ENCODE measurements at places on chromosomes 1 and 21.
A peak's percentile ranks its signal among the peaks of the same experiment; 100 is the strongest.

DNA sequence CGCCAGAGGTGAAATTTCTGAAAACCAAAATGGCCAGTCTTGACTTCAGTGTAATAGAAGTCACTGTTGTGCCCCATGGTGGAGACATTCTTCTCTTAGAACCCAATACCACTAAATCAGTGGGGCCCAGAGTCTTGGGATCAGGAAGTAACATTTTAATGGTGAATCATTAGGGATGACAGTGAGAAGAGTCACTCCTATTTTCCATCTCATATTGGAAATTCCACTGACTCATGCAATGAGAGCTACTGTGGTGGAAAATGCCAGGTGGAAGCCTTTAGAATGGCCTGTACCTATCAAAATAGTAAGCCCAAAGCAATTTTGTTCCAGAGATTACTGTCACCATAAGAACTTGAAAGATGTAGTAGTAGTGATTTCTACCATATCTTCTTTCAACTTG is 20.6 kb upstream of the PPM1J start:
- no peak for DNase-seq

DNA sequence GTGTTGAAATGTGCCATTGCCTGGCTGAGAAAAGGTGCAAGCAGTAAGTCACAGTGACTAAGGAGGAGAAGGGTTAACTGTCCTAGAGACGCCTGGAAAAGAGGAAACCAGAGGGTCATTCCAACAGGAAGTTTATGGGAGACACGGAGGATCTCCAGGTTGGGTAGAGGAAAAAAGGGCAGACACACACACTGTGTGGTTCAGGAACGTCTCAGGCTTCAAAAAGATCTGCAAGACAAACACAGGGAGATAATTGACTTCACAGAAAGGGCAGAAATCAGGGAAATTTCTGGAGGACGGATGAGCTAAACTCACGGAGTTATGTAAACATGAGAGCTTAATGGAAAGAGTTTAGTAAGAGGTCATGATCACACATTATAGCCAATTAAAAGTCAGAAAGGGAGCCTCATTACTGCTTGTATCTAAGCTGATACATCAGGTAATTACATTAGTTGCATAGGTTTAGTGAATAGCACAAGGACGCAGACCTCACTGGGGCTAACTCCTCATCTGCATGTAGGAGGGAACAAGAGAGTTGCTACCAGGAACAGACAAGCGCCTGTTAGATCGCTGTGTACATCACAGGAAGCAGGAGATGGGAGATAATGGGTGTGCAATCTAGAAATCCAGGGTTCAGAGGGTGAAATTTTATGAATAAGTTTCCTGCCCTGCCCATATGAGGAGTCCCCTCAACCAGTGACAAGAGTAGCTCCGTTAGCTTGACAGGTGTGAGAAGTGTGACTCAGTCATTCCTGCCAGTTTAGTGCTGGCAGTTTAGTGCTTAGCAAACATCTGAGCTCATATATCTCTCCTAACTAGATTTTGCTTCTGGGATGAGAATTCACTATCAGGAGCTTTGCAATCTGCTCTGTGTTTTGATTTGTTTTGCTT is 96.6 kb upstream of the TNR start:
- no peak for DNase-seq

DNA sequence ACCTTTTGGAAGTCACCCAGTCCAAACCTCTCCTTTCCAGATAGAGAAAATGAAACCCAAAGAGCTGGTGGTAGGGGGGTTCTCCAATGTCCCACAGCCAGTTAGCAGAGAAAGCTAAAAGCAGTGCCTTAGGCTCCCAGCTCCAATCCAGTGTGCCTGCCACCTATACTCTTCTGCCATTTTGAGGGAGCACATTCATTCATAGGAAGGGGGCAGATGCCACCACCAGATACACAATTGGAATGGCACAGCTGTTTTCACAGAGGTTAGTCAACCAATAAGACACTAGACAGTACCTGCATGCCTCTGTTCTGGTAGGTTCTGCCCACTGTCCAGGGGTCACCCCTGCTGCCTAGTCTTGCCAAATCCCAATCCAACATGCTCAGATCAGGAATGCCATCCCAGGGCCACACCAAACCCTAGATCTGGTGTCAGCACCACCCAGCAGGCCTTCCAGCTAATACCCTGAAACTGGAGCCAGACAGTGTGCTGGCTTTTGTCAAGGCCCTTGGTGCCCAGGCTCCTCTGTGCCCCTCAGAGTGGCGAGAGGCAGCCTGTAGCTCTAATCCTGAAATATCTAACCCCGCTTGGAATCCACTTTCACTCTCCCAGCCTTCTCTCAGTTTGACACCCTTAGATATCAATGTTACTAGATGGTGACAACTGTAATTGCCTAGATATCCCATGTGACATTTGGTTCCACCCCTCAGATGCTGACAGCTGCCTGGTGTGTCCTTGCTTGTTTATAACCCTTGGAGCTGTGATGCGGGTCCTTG is 178.6 kb downstream of the TGFBR3 start:
- DNase-seq: no peak

DNA sequence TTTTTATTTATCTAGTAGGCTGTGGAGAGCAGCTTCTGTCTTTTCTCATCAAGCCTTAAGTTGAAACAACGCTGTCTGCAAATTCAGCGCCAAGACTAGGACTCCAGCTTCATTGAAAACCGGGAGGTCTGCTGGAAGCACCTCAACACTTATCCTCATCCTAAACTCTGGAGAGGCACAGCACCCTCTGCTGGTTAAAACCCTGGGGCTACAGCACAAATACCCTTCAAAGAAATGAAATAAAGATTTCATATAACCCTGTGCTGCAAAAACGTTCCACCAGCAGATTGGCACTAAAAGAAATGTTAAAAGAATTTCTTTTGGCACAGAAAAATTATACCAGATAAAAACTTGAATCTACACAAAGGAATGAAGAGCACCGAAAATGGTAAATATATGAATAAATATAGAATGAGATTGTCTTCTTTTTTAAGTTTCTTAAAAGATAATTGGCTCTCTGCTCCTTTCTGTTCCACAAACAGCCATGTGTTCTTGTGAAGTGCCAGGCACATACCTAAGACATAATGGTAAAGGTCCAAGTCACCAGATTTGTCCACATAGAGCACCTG is 227.7 kb upstream of the SAMSN1 start:
- peak; percentile 68 for DNase-seq

- peak; percentile 47 for DNase-seq
These were observed 209.7 kb downstream of the PATJ start for GRCh38 chr1:61951731-61952580.

GRCh38 chr1:93681101-93681988 is at the start of gene BCAR3:
BCAR3 (minus strand) TSS chr1:93681837; CDS start chr1:93674930, 6,907 bp downstream.
- DNase-seq: peak; percentile 85

DNA sequence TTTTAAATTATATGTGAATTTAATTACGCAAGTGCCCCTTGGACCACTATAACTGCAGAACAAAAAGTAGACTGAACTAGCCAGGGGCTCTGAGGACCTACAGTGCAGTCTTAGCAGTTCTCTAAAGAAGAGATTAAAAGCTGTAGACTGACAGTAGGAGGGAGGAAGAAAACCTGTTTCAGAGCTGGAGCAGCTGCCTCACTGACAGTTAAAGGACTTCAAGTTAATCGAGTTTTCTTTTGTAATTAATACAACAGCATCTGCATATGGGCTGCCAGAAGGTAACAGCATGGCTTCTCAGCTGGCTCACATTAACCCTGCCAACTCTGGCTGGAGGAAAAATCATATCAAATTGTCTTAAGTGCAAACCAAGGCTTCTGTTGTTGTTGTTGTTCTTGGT is 19.9 kb downstream of the DSTYK start:
- DNase-seq: peak; percentile 39

DNA sequence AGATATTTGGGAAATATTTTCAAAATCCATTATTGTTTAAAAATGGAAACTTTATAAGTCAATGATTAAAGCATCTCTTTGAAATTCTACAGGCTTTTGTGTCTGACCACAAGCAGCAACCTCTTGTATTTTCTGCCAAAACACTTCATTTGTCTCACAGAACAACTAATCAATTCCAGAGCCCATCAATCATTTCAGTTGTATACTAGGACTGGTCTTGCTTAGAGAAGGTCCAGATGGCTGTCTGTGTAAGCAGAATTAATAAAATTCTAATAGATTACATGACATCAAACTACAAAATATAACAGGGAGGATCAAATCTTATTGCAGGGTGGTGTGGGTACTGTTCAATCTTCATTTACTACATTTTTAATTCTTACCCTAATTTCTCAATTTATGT is 76.4 kb downstream of the ACBD6 start:
- DNase-seq: no peak

GRCh38 chr21:42837421-42838211 is 41.7 kb downstream of the WDR4 start:
- no peak for DNase-seq

- DNase-seq: no peak
These were observed 199.2 kb downstream of the HLX start for GRCh38 chr1:221078260-221078965.

DNA sequence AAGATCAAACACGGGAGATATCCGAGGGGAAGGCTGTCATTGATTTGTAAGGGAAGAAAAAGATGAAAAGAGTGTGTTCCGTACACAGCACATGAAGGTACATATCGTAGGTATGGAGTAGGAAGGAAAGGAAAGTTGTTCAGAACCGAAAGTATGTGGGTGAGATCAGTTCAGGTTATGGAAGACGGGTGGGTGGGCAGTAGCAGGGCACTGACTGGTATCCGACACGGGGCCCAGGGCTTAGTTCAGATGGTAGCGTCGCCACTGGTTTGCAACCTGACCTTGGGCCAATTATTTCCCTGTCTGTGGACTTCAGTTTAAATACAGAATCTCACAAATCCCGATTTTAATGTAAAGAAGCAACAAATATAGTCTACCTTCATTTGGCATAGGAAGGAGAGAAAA is 27.8 kb upstream of the A3GALT2 start:
- DNase-seq: no peak

DNA sequence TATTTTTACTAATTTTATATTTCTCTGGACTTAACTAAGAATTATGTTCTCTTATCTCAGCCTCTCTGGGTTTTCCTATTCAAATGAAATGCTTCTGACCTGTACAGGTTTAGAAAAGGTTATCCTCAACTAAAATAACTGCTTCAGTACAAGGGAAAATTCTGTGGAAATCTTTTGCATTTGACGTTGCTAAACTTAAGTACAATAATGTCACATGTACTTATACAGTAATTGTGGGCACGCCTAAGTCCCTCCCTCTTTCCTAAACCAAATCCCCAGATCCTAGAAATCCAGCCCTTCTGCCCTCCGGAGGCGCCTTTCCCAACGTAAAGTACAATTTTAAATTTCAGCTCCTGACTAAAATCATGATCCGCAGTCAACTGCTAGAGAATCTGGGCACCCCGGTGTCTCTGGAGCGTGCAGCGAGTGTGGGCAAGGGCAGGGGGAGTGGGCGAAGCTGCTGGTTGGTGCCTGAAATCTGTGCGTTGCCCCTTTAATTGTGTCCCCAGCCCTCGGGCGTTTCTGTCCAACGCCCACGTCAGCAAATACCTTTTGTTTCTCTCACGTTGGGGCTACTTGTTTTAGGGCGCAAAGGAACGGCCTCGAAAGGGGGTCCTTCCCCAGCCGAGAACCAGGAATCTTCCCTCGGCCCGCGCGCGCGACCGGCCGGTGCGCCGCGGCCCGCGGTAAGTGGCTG is at the start of gene ZBTB8A:
TSS of gene ZBTB8A (plus strand) at position 541 of the 697 bp plus-strand sequence. CDS start 53,505 bp downstream, outside the sequence.
- DNase-seq: peak; percentile 67

- DNase-seq: no peak
These were observed 52.1 kb upstream of the BACE2 start for GRCh38 chr21:41115851-41116250.

- no peak for DNase-seq
These were observed 56.4 kb downstream of the SASS6 start for GRCh38 chr1:100076319-100076718.

DNA sequence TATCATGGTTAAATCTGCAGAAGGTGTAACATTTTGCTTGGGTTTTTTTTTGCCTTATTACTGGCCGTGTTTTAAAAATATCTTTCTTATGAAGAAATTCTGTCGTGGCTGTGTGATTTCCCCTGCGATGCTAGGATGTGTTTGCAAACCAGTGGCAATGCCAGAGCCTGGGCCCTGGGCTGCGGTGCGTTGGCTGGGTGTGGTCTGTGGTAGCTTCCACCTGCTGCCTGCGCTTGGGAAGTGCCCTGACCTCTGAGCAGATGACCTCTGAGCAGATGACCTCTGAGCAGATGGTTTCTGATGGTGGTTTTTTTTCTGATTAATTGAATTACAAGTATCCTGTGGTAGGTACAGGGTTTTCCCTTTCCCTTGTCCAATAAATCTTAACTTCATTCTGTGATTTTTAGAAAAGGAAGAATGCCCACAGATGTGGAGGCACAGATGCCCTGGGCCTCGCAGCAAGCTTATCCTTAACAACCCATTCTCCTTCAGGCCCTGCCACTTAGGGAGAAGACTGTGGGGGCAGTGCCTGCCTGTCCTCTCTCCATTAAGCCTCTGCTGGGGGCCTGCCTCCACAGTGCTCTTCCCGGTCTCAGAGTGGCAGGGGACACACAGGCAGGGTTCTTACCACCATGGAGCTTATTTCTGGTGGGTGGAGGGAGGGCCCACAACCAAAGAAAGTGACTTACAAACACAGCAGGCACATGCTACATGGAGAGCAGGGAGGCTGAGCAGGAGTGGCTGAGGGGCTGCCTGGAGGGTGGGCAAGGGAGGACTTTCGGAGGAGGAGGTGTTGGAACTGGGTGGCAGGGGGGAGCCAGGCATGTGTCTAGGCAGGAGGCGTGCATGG is 81.7 kb downstream of the PCBP3 start:
- DNase-seq: no peak

DNA sequence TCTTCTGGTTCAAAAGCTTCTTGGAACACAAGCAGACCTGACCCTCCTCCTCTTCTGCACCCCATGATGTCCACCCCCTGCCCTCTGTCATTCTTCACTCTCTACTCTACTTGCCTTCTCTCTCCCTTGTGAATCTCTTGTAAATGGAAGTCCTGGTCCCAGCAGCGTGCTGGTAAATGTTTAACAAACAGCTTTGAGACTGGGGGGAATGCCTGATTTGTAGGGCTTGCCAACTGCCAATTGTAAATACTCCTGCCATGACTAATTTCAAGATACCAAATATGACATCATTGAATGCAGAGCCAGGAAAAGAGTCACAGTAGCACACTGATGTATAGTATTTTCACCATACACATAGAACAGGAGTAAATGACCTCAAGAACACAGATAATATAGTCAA is 40.9 kb upstream of the LRRN2 start:
- DNase-seq: no peak

DNA sequence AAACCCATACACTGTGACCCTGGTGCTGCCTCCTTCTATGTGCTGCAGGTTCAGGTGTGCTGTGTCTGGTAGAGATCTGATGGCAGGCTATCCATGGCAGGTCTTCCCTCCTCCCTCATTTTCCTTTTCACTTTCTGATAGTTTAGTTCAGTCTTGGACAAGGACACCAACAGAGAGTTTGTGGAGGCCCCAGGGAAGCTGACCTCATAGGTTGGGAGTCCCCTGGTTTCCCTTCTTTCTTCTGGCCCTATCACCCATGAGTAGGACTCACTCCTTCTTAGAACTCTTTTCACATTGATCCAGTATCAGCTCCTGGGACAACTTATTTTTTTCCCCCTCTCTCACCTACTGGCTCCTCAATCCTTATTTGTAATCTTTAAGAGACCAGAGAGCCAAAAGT is 8.3 kb downstream of the GRHL3 start:
- DNase-seq: no peak

- DNase-seq: no peak
These were observed 11.1 kb upstream of the RCC1 start for GRCh38 chr1:28494737-28495136.

GRCh38 chr1:212565079-212565478 is 43.5 kb upstream of the ATF3 start:
- no peak for DNase-seq

GRCh38 chr1:233304489-233305102 is 9.1 kb upstream of the PCNX2 start:
- no peak for DNase-seq

- no peak for DNase-seq
These were observed 74.4 kb upstream of the SDC3 start for GRCh38 chr1:30982937-30983336.

GRCh38 chr1:173241528-173242347 is 34.6 kb upstream of the TNFSF4 start:
- no peak for DNase-seq

Measured in H9 (cell line).